ENCODE measurements at places on chromosomes 7 and 10.

DNA sequence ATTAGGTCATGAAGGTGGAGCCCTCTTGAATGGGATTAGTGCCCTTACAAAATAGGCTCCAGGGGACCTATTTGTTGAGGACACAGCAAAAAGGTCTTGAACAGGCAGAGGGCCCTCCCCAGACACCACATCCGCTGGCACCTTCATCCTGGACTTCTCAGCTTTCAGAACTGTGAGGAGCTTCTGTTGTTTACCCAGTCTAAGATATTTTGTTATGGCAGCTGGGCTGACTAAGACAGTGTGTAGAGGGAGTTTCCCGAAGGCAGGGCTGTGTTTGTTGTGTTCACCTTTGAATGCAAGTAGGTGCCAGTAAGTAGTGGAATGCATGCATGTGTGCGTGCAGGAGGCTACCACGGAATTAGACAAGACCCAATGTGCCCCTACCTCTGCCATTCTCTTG lies 106.7 kb downstream of the PTPRE start:
- no peak for DNase-seq

GRCh38 chr10:28822719-28823464 lies 145.6 kb downstream of the BAMBI start:
- no peak for DNase-seq

GRCh38 chr7:139884441-139884840 lies 55.4 kb downstream of the TBXAS1 start:
- DNase-seq = no peak

- DNase-seq = no peak
These were observed 75.2 kb downstream of the DIP2C start for GRCh38 chr10:614139-614711.

DNA sequence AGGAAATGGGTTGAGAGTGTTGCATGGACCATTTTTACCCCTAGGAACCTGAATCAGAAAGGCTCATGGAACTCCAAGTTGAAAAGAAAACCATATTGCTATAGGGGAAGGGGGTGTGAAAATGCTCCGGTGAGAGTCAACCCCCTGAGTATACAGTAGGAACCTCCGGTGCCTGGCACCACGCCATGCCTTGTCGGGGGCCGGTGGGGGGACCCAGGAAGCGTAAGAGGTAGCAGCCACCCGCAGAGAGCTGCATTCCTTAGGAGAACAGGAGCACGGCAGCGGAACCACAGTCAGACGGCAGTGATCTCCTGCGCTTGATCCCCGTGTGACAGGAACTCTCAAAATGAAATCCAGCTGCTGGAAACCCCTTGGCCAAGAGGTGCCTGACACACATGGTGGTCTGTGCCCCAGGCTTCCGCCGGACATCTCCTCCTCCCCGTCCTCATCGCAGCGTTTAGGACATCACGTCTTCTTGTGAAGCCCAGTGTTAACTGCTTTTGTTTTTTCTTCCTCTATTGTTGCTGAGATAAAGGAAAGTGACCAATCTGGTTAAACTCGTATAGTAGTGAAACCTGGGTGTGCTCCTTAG lies 186.8 kb downstream of the CELF2 start:
- DNase-seq = peak; percentile 63

GRCh38 chr10:94216201-94216600 lies 146.5 kb downstream of the NOC3L start:
- no peak for DNase-seq

DNA sequence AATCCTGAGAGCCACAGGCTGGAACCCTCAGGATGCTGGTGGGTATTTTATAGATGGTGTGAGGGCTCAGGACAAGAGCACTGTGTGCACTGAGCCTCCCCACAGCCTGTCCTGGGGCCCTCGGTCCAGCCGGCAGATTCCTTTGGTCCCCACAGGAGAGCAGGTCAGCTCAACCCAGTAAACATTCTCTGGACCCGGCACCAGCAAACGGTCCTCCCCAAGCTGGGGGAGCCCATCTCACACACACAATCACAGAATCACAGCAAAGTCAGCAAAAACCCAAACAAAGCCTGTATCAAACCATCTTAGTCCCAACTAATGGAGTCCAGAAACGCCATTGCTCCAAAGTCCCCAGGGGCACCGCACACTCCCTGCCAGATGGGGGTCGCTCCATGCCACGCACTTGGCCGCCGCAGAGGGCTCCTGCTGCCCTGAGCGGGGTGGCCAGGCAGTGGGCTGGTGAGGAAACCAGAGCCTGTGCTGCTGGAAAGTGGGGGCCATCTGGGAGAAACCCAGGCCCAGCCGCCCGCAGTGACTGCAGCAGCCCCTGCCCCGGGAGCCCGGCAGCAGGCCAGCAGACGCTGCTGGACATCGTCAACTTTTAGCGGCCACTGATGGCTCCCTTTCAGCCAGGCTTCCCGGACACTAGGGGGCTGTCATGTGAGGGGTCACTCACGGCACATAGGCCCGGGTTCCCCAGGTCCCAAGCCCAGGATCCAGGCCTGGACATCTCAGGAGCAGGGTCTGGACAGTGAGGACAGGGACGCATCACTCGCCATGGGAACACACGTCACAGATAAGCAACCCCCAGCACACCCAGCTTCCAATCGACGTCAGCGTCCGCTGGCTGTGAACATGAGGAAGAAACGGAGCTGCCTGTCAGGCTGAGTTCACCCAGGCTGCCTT lies 52.6 kb downstream of the DPYSL4 start:
- DNase-seq = no peak

DNA sequence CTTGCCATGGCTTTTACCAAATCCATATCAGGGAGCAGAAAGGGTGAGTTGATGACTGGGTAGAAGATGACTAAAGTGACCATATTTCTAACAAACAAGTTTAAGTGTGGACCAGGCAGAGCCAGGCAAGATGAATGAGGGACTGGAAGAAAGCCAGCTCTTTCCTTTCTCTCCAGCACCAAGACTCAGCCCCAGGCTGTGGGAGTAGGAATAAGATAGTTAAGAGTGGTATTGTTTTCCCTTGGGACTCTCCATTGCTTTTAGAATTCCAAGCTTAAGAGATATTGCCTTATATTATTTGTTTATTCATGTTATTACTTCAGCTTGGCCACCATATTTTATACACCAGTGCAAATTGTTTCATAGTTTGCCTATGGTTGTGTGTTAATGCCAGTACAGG lies 28.8 kb upstream of the TSPAN33 start:
- no peak for DNase-seq

GRCh38 chr10:91144961-91145360 lies 75.5 kb upstream of the PCGF5 start:
- DNase-seq = no peak

GRCh38 chr10:105024184-105024583 lies 383.1 kb downstream of the SORCS3 start:
- no peak for DNase-seq

GRCh38 chr7:22574754-22575520 lies 74.9 kb upstream of the STEAP1B start:
- no peak for DNase-seq

GRCh38 chr10:45000752-45001380 lies at the start of gene ZNF22:
ZNF22 (plus strand) TSS chr10:45000923; CDS start chr10:45003369, 2,446 bp downstream.
- DNase-seq = peak; percentile 67

DNA sequence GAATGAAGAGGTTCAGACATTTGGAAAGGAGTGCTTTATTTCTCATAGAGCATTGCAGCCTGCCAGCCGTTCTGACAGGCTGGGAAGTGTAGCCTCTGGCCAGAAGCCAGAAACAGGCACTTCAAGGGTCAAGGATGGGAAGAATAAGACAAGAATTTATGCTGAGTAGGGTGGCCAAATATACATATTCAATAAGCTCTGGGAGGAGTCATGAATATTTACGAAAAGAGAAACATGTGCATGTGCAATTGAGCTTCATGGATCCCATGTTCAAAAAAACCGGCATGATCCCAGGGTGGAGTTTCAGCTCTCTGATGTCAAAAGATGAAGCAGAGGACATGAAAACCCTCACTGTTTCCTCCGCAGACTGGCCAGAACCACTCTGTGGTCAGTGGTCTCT lies 32.9 kb downstream of the TLX1 start:
- DNase-seq = no peak

GRCh38 chr10:126930131-126930882 lies 25.1 kb downstream of the DOCK1 start:
- no peak for DNase-seq

DNA sequence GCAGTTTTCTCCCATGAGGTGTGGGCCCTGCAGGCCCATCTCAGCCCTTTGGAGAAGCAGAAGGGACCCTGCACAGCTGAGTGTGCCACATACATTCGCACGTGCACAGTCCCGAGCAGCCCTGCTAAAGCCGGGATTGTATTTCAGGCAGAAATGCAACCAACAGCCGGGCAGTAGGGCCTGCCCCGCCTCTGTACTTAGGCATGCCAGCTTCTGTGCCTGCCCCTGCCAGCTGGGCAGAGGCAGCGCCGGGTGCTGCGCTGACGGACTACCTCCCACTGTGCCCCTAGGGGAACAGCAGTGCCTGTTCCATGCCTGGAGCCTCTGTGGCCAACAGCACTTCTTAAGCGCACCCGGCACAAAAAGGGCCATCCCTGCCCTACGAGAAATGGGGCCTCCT lies 170.3 kb downstream of the NEURL1 start:
- DNase-seq = no peak

DNA sequence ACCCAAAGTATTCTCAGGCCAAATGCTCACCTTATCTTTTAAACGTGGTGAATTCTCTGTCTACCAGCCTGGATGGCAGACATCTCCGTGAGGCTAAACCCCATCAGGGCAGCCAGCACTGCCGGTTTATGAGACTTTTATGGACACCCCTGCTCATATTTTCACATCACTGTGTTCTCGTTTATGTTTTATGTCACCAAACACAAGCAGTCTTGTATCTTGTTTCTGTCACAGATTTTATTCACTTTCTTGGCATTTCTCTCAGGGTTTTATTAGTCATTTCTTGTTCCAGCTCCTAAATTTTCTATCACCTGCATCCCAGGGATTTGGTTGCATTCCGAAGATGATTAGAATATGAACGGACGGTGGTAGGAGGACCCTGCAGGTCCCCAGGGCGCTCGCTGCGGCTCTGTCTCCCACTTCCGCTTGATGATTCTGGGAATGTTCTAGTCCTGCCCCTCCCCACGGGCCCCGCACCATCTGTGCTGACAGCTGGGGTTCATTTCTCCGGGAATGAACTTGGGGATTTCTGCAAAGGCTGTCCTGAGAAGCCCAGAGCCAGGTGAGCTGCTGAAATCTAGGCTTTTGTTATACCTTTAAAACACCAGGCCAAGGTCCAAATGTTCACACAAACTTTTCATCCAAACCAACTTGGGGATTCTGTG lies 217.6 kb downstream of the GFRA1 start:
- DNase-seq = no peak

GRCh38 chr7:43018446-43018845 lies 86.3 kb downstream of the MRPL32 start:
- no peak for DNase-seq

- DNase-seq = no peak
These were observed 8.1 kb downstream of the TOMM7 start for GRCh38 chr7:22814261-22815208.

DNA sequence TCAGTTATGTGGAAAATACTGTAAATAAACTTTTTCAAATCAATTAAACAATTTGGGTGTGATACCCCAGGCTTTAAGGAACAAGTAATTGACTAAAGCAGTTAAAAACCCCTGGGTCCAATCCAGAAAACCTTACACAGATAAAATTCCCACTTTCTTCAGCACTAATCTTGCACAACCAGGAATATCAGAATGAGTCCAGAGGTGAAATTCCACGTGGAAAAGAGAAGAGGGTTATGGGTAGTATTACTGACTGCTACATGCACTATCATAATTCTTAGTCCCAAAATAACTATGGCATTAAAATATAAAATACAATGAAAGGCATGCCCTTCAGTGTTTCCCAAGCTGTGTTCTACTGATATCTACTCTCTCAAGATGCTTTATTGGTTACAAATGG lies 135.7 kb upstream of the STEAP4 start:
- DNase-seq = no peak

GRCh38 chr7:70439651-70440050 lies 692.3 kb upstream of the GALNT17 start:
- DNase-seq = no peak

DNA sequence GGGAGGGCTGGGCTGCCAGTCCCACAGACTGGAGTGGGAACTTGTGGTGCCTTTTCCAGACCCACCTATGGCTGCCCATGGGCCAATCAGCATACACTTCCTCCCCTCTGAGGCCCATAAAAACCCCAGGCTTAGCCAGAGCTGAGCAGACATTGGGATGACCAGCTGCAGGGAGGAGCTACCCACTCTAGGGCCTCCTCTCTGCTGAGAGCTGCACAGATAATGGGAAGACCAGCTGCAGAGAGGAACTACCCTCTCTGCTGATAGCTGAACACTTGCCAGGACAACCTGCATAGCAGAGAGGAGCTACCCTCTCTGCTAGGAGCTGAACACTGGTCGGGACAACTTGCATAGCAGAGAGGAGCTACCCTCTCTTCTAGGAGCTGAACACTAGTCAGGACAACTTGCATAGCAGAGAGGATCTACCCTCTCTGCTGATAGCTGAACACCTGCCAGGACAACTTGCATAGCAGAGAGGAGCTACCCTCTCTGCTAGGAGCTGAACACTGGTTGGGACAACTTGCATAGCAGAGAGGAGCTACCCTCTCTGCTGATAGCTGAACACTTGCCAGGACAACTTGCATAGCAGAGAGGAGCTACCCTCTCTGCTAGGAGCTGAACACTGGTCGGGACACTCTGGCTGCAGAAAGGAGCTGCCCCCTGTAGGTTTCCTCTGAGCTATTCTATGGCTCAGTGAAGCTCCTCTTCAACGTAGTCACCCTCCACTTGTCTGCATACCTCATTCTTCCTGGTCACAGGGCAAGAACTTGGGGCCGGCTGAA lies 88.3 kb upstream of the CACUL1 start:
- no peak for DNase-seq

GRCh38 chr10:14665865-14666857 lies 108.5 kb downstream of the FAM107B start:
- DNase-seq = no peak

GRCh38 chr7:149063476-149063875 lies 27.0 kb downstream of the ZNF786 start:
- DNase-seq = no peak

DNA sequence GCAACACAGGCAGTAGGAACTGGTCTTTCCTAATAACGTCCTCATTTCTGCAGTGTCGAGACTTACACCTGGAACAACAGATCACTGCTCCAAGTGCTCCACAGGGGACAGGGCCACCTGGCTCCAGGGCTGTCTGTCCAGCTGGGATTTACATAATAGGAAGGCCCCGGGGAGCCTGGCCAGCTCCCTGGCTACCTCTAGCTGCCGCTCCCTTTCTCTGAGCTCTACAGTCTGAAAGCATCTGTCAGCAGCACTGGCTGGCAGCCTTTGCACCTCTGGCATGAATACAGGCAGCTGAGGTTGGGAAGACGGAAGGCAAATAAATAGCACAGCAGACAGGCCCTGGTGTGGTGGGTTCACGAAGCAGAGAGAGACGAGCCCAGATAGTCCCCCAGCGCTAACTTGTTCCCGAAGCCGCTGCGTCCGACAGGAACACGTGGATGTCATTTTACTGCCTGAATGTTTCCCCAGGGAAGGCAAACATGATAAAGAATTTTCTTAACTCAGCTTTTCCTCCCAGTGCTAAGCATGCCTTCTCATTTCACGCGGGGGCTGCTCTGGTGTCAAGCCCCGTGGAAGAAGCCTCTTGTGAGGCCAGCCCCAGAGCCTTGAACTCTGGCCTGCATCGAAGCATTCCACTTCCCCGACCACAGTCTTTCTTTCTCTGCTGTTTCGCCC lies 105.4 kb downstream of the ITIH5 start:
- no peak for DNase-seq

- DNase-seq = peak; percentile 65
These were observed 128.4 kb downstream of the ABCA13 start for GRCh38 chr7:48299580-48300169.

All from T-helper 2 cell (primary cell).